ENCODE measurements at places on chromosomes 12 and 14.

GRCh38 chr12:69211160-69211559 is 28.2 kb upstream of the CPSF6 start:
- no peak for DNase-seq

- no peak for DNase-seq
These were observed 60.9 kb downstream of the SOX5 start for GRCh38 chr12:23888396-23889068.

GRCh38 chr12:2334271-2334670 is 281.5 kb downstream of the CACNA1C start:
- no peak for DNase-seq

DNA sequence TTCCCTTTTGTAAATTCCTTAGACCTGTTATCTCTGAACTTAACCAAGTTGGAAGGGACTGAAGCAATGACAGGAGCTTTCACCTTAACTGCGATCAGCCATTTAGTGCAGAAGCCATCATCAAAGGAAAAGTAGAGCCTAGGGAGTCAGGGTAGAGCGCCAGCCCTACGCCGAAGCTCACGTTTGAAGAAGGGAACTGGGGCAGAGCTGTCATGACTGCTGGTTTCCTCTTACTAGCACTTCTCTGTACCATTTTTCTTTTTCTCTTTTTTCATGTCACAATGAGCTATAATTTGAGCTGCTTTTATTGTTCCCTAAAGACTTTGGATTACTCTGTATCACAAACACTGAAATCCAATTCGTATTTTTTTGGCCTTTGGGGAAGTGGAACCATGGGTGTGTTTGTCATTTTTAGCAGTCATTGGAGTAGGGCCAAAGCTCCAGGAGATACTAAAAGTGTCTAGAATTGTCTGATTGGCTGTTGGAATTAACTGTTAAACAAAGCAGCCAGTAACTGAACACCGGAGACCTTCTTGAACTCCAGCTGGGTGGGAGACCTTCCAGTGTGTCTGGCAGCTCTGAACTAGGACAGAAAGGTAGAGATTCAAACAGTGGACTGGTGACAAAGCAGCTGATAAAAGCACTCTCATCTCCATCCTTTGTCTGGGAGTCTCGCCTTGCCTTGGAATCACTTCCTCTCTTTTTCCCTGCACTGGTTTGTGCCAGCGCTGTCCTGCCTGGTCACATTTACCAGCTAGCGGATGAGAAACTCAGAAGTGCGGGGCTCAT is 9.1 kb downstream of the MTRFR start:
- no peak for DNase-seq

DNA sequence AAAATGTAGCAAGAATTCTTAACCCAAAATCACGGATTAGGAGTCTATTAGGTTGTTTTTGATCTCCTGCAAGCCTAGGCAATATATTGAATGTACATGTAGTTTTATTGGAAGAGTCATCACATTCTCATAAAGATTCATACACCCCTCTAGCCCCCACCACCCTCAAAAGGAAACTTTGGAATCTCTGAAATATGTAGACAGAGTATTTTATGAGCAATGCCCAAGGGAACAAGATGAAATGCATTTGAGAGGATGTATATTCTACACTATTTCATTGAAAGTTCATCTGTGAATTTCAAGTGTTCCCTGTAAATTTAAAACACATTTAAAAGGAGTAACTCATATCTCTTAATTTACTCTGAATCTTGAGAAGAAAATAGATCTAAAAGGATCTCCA is 103.7 kb downstream of the SYT1 start:
- no peak for DNase-seq

GRCh38 chr14:50272498-50272897 is 39.5 kb downstream of the L2HGDH start:
- DNase-seq = no peak

GRCh38 chr14:65940056-65940735 is 527.7 kb downstream of the FUT8 start:
- DNase-seq = no peak

- DNase-seq = no peak
These were observed 11.6 kb upstream of the STRN3 start for GRCh38 chr14:31037709-31038221.

GRCh38 chr14:68916358-68916941 is 62.7 kb downstream of the ACTN1 start:
- DNase-seq = no peak

DNA sequence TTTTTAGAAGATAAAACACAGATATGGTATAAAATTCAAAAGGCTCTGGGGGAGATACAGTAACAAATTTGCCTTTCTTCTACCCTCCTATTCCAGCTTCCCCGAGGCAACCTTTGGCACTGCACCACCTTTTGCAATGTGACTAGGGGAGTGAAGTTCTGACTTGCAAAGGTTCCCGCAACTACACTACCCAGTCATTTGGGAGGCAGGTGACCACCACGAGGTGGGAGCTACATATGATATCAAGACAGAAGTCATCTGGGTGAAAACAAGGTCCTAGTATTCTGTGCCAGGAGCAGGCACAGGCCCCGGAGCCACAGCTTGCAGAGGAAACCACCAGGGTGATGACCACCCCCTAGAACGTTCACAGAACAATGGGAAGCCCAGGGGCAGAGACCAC is 141.5 kb downstream of the TTC7B start:
- no peak for DNase-seq

DNA sequence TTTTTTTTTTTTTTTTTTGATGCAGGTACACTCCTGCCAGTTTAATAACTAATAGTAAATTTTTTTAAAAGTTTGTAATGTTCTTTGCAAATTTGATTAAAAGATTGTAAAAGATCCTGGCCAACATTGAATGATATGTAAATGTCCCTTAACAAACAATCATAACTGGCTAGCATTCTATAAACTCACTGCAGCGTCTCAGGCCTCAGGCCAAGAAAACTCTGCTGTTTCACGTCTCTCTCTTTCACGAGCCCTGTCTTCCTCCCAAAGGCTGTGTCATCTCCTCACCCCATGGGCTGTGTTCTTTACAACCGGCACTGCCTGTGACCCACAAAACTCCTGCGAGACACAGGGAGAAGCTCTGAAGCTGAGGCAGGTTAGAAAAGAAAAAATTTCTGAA is 103.3 kb downstream of the NUAK1 start:
- DNase-seq = no peak

DNA sequence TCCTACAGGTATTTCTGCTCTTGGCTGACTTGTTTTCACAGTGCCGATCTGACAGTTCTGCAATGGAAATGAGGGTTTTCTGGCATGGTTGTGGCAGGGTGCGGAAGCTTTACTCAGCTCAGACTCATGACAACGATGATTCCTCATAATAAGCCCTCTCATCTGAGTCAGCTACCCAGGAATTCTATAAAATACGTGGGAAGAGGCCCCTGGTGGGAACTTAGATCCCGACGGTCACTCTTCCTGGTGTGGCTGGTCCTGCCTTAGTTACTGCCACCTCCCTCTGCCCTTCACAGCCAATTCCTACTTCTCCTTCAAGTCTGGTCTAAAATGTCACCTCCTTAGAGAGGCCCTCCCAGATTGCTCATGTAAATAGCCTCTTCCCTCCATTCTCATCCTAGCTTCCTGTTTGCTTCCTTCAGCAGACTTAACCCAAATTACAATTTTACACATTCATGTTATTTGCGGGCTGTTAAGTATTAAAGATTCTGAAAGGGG is 104.2 kb upstream of the MAP1LC3B2 start:
- DNase-seq = no peak

GRCh38 chr12:749751-750270 is 2.6 kb upstream of the WNK1 start:
- DNase-seq = no peak

DNA sequence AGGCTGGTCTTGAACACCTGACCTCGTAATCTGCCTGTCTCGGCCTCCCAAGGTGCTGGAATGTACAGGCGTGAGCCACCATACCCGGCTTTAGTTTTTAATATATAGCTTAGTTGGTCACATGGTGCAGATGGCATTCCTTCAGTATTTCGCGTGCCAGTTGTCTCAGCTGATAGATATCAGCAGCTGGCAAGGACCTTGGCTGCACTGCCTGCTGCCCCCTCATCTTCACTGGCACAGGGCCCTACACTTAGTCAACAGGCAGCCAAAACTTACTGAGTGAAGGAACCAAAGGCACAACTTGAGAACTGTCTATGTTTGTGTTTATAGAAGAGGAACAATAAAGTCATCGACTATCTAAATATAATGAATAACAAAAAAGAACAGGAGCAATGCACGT is 31.0 kb downstream of the EID3 start:
- DNase-seq = no peak

DNA sequence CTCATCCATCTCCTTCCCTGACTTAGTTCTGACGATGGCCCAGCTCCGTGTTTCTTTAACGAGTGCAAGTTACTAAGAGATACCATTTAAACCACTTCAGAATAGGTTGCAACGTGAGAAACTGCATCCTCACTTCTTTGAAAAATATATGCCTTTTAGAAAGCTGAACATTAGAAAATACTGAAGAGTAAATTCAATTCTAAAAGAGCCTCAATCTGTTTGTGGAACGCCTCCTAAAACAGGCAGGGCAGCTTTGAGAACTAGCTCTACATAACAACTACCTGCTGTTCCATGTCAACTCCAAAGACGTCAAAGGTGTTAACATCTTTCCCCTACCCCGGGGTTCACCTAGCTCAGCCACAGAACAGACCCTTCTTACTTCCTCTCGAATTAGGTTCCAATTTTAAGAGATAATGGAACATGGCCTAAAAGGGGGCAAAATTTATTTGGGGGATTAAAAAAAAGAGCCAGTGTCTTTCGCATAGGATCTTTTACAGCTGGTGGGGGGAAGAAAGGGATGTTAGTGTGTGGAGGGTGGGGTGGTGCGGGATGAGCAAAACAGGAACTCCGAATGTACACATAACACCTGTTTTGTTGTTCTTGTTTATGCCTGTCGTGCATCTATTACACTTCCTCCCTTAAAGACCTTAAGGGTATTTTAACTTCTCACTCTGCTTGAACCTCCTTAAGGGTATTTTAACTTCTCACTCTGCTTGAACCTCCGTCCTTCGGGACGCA is 3.3 kb downstream of the BHLHE41 start:
- no peak for DNase-seq

Data from activated T-cell treated with anti-CD3 and anti-CD28 coated beads, Interleukin-2, amount 50 U/mL, for 24 hours (primary cell).